Stimulated activated CD8-positive, alpha-beta memory T cell treated with anti-CD3 and anti-CD28 coated beads, Interleukin-15, amount 100 ng/mL, for 4 hours (primary cell): ENCODE measurements at places on chromosomes 4 and X.

- no peak for DNase-seq
Measured at GRCh38 chrX:84724576-84724975, 222.3 kb upstream of the HDX start.

- no peak for DNase-seq
Measured at GRCh38 chr4:121711263-121712000, 14.7 kb upstream of the ANXA5 start.

- DNase-seq, result no peak
Measured at GRCh38 chr4:55993994-55994663, 45.4 kb downstream of the CEP135 start.

GRCh38 chr4:76430519-76431388, 4.3 kb upstream of the SHROOM3 start:
- DNase-seq, result no peak

- no peak for DNase-seq
Measured at GRCh38 chr4:152032722-152033131, 271.9 kb upstream of the GATB start.

DNA sequence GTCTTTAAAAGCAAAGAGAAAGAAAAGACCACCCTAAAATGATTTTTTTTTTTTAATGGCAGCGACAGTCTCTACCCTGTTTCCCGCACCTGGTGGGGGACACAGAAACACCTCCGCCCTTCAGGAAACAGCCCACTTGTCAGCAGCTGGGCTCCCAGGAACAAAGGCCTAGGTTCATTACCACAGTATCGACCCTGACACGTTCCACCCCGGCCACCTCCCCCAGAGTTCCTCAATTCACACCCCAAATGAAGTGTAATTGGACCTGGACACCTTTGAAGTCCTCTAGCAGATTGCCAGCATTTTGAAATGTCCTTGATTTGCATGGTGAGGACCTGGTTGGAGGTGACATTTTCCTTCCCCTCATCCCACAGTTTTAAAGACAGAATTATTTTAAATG, 175.0 kb upstream of the BCOR start:
- DNase-seq, result no peak

DNA sequence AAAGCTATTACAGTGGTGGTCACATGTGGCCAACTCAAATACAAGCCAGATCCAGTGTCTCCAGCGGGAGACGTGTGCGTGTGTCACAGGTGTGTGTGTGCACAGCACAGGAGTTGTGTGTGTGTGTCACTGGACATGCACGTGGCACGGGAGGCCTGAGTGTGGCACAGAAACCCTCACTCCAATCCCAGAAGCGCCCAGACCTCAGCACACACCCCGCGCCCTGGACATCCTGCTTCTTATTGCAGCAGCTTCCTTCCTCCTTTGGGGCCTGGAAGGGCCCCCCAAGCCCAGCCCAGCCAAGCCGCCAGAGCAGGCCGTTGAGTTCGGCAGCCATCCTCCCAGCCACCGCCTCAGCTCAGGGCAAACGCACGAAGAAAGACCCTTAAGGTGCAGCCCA, 37.9 kb downstream of the ACOX3 start:
- no peak for DNase-seq

GRCh38 chrX:132612821-132613564, 124.2 kb upstream of the MBNL3 start:
- DNase-seq, result no peak

DNA sequence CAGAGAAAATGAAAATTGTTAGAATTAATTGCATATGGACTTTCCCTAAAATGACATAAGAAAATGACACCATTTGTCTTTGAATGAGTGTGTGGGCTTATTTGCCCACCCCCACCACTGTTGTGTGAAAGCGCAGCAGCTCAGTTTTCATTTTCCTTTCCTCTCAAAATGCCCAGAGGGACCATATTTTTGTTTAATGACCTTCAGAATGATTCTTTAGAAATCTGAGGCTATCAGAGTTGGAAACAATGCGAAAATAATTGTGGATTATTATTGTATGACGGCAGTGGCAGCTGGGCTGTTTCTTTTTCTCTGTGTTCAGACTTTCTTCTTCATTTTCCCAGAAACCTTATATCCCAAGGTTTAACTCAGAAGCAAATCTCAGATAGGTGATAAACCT, 44.6 kb upstream of the TEX13A start:
- DNase-seq, result no peak

DNA sequence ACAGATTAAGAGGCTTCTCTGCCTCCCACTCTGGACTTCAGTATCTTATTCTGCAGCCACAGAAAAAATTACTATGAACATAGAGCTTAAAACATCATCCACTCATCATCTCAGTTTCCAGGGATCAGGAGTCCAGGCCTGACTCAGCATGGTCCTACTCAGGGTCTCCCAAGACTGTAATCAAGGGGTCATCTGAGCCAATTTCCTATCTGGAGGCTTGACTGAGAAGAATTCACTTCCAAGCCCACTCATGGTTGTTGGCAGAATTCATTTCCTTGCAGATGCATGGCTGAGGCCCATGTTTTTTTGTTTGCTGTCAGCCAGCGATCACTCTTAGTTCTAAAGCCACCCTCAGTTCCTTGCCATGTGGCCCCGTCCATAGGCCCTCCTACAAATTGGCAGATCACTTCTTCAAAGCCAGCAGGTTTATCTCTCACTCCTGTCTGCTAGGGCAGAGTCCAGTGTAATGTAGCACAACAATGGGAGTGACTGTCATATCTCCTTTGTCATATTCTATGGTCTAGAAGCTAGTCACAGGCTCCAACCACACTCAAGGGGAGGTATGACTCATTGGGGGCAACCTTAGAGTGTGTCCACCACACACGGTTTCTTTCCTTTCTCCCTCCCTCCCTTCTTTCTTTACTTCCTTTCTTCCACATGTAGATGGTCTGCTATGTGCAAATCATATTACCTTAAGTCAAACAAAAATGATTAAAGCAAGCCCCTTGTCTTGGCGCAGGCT, 251.6 kb downstream of the QDPR start:
- DNase-seq, result no peak

- no peak for DNase-seq
Measured at GRCh38 chr4:89829470-89830138, 7.4 kb downstream of the SNCA start.

DNA sequence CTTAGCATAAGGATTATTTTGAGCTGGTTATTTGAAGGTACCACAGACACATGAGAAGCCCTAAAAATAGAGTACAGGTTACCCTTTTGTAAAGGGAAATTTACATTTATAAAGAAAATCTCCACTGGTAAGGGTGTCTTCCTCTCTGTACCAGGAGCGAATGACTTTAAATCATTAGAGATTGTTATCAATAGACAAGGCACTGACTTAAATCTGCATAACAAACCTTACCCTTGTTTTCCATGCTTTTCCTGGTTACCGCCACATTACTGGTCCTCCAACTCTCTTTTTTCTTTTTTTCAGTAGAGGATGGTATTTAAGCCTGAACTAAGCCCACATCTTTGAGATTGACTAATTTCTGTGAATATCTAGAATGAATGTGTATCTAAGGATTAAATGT, 129.8 kb downstream of the SLC7A11 start:
- DNase-seq, result no peak
